Vagina (tissue), 2 donors: ENCODE measurements at places on chromosomes 3 and 15.

- no peak for DNase-seq
Observed at GRCh38 chr3:31479431-31479830, 53.3 kb upstream of the STT3B start.

DNA sequence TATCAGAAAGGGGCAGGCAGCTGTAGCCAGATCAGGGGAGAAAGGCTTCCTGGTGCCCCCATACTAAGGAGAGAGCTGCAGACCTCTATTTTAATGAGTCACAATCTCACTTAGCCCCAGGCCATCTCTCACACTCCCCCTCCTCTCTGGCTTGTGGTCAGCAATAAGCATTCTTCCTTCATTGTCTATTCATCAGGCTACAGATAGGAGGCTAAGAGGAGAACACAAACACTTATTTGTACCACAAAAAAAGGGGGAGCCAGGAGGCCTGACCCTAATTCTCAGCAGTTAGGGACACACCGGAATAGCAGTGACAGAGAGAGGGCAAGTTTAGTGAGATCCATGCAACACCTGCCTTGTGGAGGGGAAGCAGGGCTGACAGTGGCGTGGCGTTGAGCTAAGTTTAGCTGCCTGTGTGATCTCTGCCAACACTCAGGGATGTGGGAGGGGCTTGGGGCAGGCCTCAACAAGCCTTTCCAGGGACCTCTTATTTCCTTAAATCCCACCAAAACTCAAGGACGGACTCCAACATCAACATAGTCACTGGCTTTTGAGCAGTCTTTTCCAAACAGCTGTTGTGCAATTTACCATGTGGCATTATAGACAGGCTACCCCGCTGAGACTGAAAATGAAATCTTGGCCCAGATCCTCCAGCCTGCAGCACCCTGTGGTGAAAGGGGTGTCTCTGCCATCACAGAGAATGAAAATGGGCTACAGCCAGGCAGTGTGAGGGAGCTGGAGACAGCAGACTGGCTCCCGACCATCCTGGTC, 191.9 kb upstream of the TSC22D2 start:
- DNase-seq = peak; percentile 77

GRCh38 chr3:186932281-186933181, 2.2 kb downstream of the ST6GAL1 start:
- DNase-seq = no peak

- DNase-seq = no peak
Observed at GRCh38 chr15:41900526-41901380, 6.9 kb upstream of the SPTBN5 start.

DNA sequence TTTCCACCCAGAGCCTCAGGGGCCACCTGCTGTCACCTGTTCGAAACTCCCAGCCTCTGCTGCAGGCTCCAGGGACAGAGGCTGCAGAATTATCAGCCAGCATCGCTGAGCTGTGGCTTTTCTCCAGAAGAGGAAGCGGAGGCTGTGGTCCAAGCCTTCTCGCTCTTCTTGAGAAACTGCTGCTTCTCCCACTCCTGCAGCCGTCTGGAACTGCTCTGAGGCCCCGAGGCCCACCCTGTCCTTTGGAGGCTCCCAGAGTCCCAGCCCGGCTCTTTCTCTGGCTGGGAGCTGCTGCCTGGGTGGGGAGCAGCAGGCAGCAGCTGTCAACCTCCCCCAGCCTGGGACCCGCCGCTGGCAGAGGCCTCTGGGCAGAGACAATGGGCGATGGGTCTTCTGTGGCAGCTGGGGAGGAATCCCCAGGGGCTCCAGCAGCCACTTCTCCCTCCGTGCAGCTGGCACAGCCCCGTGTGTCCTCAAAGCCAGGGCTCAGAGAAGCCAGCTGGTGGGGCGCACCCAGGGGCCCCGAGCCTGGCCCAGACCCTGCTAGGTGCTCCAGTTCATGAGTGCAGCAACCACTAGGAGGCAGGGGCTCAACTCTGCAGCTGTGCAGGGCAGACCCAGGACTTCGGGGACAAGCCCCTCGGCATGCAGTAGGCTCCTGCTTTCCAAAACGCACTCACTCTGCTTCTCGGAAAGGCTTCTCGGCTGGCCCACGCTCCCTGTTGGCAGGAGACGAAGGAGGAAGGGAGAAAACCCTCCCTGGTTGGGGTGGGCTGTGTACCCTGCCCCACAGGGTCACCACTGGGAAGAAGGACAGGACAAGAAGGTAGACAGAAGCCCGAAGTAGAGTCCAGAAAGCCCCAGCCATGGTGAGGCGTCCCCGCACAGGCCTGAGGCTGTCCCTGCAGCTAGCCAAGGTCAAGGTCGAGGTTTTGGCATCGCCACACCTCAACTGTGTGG, 49.9 kb upstream of the FURIN start:
- no peak for DNase-seq

DNA sequence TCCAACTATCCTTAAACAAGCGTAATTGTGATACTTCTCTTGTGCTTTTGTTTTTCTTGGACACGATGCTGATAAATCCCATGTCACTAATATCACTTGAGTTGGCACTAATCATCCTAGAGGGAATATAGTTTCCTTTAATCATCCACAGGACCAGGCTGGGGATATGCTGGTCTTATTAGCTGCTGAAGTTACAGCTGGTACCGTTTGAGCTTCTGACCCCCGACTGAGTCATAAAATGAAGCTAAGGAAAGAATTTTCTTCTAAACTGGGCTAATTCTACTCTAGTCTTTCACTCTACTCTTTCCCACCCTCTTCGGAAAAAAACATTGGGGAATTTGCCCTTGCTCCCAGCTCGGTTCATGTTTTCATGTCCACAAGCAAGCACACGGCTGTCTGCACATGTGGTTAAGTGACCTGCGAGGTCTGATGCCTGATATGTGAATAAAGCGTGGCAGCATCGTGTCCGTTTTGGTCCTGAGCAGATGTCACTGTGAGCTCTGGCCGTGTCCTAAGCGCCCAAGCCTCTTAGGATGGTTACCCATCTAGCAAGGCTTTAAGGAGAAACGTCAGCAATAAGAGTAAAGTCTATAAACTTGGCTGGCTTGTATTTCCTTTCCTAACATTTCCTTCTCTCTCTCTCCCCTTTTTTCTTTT, 223.7 kb downstream of the ITPR1 start:
- no peak for DNase-seq

GRCh38 chr3:88019024-88019423, 39.8 kb downstream of the CGGBP1 start:
- DNase-seq = no peak

GRCh38 chr15:62337934-62338333, 172.8 kb upstream of the C2CD4B start:
- no peak for DNase-seq

DNA sequence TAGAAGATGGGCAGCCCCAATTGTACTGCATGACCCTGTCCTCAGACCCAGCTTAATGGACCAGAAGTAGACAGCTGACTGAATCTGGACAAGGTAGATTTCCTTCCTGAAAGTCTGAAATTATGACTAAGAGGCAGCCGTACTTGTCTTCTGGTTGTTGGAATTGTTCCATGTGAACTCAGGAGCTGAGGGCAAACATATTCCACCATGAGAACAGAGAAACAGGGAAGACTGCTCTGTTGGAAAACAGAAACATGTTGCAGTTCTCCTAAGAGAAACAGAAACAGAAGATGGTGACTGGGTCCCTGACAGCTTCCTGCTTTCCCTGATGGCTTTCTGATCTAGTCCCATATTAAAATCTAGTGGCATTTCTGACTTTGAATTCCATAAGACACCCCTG, 24.1 kb downstream of the POPDC2 start:
- no peak for DNase-seq

DNA sequence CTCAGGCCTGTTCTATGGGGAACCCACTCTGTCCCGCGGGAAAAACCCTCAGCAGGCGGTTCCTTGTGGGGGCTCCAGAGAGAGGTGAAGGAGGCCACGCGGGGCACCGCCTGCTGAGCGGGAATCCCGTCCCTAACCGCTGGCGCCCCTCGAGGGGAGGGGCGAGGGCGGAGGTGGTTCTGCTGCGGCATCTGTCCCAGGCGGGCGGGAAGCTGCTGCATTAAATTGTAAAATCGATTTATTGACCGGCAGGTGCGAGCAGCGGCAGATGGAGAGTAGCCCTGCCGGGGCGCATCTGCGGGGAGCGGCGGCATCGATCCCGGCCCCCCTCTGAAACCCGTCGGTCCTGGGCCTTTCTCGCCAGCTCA, 3.7 kb upstream of the DLL4 start:
- no peak for DNase-seq
